Cerebellar cortex (tissue), 1 donor: ENCODE measurements at places on chromosomes 13 and 19.

GRCh38 chr19:39738814-39739213 lies 985 bp upstream of the CLC start:
- DNase-seq = no peak

GRCh38 chr13:76632401-76633044 lies 253.7 kb downstream of the KCTD12 start:
- DNase-seq = no peak

- DNase-seq = peak; percentile 81
Observed at GRCh38 chr19:40565910-40566495, 10.7 kb upstream of the SHKBP1 start.

DNA sequence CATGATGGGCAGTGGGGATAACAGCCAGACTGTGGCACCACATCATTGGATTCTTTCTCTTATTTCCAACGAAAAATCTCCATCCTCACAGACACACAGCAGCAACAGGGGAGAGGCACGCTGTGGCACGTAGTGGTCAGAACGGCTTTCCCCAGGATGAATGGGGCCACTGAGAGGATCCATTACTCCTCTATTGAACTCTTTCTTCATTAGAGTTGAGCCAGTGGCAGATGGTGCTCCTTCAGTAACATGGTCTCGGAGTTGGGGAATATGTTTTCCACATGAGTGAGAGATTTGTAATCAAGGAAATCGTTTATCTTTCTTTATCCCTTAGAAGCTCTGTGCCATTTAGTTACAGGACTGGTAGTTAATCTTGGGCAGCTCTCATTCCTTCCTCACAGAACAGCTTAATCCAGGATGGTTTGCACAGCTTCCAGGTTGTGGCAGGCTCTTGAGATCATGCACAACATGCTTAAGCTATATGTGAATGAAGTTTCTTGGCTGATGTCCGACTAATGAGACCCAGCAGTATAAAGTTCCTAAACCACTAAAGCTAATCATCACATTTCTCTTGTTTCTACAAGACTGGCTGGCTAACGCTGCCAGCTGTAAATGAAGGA lies 180.5 kb upstream of the SLC10A2 start:
- no peak for DNase-seq

- DNase-seq = no peak
Observed at GRCh38 chr19:5707576-5708575, 12.1 kb downstream of the LONP1 start.

DNA sequence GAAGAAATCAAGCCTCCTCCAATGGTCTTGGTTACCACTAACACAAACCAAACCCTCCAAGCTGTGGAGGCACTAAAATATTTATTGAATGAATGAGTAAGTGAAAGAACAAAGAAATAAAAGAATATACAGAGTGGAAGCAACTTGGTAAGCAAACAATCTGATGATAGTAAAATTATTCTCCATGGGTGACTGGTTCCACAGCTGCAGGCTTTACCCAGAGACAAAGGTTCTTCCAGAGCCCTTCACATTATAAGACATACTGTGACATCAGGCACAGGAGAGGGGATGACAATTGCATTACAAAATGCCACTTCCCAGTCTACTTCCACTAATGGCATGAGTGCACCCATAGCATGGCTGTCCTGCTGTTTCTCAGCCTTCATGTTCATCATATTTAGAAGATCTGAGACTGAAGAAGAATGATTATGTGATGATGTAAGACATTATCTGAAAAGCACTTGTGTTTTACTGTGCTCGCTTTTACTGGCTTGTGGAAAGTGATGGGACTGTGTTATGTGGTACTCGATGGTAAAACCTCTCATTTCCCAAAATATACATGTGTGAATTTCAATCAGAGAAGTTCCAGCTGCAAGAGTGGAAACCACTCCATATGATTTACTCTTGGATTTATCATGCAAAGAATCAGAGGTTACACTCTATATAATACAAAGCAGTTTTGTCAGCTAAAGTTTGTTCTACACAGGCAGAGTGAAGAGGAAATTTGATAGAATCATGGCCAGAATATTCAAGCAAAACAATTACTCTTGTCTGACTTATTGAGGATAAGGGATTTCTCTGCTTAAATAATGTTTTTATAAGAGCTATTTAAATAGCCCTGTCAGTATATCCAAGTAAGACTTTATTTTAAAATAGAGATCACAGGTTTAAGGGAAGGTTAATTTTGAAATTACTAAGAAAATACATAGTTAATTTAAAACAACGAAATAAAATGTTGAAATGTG lies 220.2 kb upstream of the NBEA start:
- no peak for DNase-seq

GRCh38 chr13:99469041-99469440 lies 32.2 kb upstream of the TM9SF2 start:
- DNase-seq = no peak

DNA sequence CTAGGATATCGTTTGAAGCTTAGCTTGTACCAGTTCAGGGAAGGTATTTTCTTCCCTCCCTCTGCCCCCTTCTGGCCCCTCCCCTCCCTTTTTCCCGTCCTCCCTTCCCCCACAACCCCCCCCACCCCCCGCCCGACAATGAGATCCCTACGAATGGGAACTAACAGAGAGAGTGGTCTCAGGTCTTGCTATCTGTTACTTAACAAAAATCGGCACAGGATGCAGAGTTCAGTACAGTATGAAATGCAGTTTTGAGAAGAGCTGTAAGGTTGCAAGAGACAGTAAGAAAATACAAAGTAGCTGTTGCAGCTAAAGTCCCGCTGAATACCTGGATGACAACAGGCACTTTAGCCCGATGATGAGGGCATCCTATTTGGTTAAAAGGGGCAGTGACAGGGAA lies 3.1 kb upstream of the DACH1 start:
- DNase-seq = no peak

GRCh38 chr13:71516521-71516920 lies 350.5 kb downstream of the DACH1 start:
- DNase-seq = no peak

DNA sequence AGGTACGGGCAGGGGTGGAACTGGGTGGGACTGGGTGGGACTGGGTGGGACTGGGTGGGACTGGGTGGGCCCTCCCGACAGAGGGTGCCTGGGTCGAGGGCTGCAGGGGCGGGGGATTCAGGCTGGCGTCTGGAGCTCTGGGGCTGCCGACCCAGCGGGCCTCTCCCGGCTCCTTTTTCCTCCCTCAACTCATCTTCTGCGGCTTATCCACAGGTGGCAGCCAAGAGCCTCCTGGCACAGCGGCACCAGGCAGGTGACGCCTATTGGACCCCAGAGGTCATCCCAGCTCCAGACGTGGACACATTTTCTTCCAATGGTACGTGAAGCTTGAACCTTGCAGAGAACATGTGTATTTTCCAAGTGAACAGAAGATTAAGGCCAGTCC lies 533 bp downstream of the ZNF544 start:
- peak; percentile 25 for DNase-seq

DNA sequence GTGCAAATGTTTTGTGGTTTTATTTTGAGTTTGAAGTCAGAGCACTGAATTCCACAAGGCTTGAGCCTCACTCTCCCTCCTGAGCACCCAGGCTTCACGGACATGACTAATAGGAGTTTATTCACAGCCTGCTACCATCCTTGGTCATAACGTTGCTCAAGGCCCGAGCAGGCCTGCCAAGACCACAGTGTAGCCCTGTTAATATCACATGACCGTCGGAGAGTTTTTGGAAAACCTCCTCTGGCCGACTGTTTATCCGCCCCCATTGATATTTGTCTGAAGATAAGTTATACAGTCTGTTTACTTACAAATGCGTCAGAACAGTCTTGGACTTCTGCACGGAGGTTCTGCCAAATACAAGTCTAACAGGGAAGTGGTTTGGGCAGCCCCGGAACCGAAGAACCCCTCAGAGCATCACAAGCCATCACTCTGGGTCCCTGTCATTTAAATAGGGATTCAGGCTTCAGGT lies 89.9 kb downstream of the COL4A2 start:
- DNase-seq = no peak

- DNase-seq = no peak
Observed at GRCh38 chr13:76820759-76821158, 65.4 kb downstream of the KCTD12 start.

DNA sequence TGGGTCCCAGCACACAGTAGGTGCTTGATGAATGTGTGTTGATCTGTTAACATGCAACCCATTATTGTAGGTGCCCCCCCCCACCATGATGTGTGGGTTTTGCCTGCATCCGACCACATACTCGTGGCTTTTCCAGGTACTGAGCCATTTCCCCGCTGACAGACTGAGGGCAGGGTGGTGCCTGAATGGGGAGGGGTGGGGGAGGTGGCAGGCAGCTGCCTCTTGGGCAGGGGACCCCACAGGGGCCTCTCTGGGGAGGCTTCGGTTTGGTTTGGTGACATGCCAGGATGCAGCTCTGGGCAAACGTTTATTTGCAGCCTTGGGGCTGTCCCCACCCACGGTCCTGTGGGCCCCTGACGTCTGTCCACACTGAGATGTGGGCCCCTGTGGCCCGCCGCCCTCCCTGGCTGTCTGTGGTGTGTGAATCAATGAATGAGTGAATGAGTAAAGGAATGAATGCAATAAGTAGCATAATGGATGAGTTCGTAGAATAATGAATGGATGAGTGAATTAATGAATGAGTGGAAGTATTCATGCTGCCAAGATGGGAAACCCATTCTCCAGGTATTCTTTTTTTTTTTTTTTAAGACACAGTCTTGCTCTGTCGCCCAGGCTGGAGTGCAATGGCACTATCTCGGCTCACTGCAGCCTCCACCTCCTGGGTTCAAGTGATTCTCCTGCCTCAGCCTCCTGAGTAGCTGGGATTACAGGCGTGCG lies 9.0 kb upstream of the JUND start:
- no peak for DNase-seq

DNA sequence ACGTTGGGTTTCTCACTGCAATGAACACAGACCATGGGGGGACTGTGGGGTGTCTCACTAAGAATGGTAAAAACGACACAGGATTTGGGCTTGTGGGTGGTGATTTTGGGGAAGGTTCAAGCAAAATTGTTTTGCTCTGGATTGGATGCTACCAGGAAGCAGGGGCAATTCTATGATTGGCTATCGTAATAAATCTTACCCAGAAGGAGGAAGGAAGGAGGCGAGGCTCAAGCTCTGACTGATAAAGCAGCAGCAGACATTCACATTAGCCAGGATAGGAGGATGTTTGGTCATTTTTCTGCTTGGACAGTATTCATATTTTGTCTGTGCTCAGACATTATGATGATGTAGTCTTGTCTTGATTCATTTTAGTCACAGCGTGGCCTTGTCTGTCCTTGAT lies 1.5 kb downstream of the ZNF576 start:
- no peak for DNase-seq

DNA sequence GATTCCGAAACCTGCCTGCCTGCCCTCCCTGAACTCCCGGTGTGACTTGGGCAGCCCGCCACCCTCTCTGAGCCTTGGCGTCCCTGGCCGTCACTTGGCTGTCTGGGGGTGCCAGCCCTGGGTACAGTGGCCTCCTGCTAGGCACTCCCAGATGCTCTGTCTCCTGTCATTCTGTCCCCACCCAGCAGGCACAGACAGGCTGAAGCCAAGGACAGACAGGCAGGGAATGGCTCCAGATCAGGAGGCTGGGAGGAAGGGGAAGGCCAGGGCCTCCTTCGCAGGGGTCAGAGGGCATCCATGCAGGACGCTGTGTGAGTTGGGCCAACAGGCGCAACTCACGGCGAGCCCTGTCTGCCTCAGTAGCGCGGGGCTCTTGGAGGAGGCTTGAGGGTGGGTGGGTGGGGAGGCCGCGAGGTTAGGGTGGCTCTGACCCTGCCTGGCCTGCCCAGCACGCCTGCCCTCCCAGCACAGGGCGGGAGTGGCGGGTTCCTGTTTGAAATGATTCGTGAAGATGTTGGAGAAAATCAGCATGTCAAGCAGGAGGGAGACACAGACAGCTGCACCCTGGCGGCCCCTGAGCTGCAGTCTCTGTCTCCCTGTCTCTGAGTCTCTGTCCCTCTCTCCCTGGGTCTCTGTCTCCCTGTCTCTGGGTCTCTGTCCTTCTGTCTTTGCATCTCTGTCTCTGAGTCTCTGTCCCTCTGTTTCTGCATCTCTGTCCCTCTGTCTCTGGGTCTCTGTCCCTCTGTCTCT lies 19.7 kb downstream of the KLHL26 start:
- DNase-seq = no peak

GRCh38 chr13:59734393-59734792 lies 429.3 kb downstream of the DIAPH3 start:
- no peak for DNase-seq

GRCh38 chr19:351976-352625 lies 7.5 kb upstream of the MIER2 start:
- DNase-seq = no peak

DNA sequence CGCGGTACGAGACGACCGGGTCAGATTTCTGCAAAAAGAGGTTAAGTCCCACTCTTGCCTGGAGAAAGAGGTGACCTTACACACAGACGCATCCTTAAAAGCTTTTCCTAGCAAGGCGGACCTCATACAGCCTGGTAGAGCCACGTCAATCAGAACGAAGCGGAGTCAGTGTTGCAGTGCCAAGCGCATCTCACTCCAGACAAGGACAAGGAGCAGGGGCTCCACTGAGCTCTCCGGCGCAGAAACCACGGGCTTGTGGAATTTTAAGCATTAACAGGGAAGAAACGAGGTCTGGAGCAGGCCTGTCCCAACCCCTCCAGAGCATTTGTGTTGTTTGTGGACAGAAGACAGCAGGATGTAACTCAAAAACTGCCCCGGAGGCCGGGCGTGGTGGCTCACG lies 7.1 kb downstream of the EEF2 start:
- DNase-seq = no peak

DNA sequence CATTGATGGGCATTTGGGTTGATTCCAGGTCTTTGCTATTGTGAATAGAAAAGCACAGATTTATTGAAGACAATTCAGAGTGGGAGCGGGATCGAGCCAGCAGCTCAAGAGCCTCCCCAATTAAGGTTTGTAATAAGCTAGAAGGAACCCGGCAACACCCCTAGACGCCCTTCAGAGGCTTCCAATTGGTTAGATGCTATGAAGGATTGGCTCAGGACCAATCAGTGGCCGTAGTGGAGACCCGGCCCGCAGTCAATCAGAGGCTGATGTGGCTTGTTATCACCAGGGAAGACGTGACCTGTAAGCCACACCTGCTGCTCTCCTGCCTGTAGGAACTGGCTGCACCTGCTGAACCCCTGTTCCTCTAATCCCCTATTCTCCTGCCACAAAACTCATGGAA lies 14.6 kb downstream of the SIGLEC11 start:
- DNase-seq = no peak

DNA sequence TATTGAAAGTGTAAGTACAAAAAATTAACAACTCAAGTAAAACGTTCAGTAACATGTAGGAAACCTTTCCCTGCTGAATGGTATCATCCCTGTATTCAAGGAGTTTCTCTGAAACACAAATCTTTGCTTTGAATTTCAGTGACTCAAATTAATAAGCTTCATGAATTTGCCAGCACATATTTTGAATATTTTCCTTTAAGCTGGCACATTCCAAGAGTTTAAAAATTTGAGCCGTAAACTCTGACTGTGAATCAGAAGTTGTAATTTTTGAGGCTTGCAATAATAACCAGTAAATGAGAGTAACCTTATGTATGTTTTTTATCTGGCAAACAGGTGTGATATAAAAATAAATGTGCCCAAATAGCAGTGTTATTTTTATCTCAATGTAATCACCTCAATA lies 1722.6 kb upstream of the PRR20A start:
- no peak for DNase-seq

DNA sequence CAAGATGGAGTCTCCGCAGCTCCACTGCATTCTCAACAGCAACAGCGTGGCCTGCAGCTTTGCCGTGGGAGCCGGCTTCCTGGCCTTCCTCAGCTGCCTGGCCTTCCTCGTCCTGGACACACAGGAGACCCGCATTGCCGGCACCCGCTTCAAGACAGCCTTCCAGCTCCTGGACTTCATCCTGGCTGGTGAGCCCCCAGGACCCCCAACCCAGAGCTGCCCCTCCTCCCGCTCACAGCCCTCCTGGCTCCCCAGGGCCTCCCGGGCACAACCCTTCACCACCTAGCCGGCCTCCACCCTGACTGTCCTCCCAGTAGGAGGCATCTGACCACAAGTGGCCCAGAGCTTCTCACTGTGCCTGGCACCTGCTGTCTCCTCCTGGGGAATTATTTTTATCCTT lies 9.4 kb downstream of the SYNGR4 start:
- no peak for DNase-seq
